ENCODE measurements at places on chromosomes 1 and 21. TPM values are rescaled to one million over a fixed set of nuclear protein-coding genes. Genes with fewer than 3 reads are reported as not detected.

GRCh38 chr1:31624731-31625514 is 7.4 kb downstream of the HCRTR1 start:
- DNase-seq, result no peak
- no peaks in the 10 kb centered on the region for H3K4me1 ChIP-seq
- H3K4me3 ChIP-seq, result no peak overlapping the region
- H3K27me3 ChIP-seq, result no peaks in the 10 kb centered on the region
- no peak overlapping the region for H3K27ac ChIP-seq

GRCh38 chr21:29295066-29295650 is 3.6 kb upstream of the BACH1 start:
- H3K36me3 ChIP-seq, result no peaks in the 10 kb centered on the region

DNA sequence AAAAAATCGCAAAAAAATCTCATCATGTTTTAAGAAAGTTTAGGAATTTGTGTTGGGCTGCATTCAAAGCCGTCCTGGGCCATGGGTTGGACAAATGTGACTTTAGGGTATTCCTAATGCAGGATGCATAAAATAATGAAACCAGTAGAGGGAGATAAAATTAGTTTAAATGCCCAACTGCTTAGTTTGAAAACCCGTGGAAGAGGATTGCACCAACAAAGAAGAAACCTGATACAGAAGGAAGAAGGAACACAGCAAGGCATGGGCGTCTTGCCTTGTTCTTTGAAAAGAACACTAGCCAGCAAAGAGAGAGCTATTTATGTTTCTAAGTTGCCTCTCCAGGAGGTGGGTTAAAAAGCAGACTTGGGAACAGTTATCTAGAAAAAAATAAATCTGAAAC is 37.9 kb downstream of the WDR3 start:
- peaks cover 13% of the 10 kb centered on the region for H3K36me3 ChIP-seq
- no peaks in the 10 kb centered on the region for H3K27me3 ChIP-seq
- H3K4me1 ChIP-seq, result no peaks in the 10 kb centered on the region
- no peak for DNase-seq
- no peak overlapping the region for H3K4me3 ChIP-seq
- H3K27ac ChIP-seq, result no peak overlapping the region

- DNase-seq, result no peak
- no peaks in the 10 kb centered on the region for H3K36me3 ChIP-seq
- H3K27ac ChIP-seq, result no peak overlapping the region
- H3K27me3 ChIP-seq, result no peaks in the 10 kb centered on the region
- no peaks in the 10 kb centered on the region for H3K4me1 ChIP-seq
Measured at GRCh38 chr1:112242470-112242869, 153.5 kb upstream of the CTTNBP2NL start.

GRCh38 chr1:119631433-119632102 is 16.5 kb downstream of the ZNF697 start:
- H3K36me3 ChIP-seq, result no peaks in the 10 kb centered on the region
- H3K27ac ChIP-seq, result peak overlapping the region; percentile 45
- DNase-seq, result peak; percentile 95

DNA sequence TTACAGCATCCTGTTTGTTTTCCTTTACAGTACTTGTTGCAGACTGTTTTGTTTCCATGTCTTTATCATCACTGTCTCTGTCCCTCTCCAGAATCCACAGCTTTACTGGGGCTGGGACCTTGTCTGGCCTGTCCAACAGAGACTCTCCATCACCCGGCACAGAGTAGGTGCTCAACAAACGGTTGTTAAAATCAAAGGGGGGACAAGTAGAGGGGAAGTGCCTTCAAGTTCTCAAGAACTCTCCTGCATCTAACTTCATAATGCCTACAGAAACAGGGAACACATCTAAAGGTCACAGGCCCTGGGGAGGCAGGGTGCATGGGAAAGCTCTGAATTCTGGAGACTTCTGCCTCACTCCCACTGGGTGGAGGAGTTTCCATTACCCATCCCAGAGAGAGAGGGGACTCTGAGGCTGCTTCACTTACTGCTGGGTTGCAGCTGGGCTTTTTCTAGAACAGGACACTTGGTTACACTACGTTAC is 2.3 kb upstream of the ECE1 start:
- no peak for DNase-seq
- no peaks in the 10 kb centered on the region for H3K36me3 ChIP-seq
- no peak overlapping the region for H3K27ac ChIP-seq
- no peaks in the 10 kb centered on the region for H3K4me1 ChIP-seq

GRCh38 chr1:15258833-15259621 is 12.0 kb downstream of the FHAD1 start:
- H3K27me3 ChIP-seq, result no peaks in the 10 kb centered on the region
- no peak for DNase-seq
- H3K27ac ChIP-seq, result peak overlapping the region; percentile 60
- no peaks in the 10 kb centered on the region for H3K4me1 ChIP-seq
- H3K4me3 ChIP-seq, result no peak overlapping the region

GRCh38 chr1:109803901-109804331 is 40.2 kb upstream of the EPS8L3 start:
- H3K27me3 ChIP-seq, result no peaks in the 10 kb centered on the region
- DNase-seq, result no peak
- H3K36me3 ChIP-seq, result no peaks in the 10 kb centered on the region
- no peak overlapping the region for H3K27ac ChIP-seq

DNA sequence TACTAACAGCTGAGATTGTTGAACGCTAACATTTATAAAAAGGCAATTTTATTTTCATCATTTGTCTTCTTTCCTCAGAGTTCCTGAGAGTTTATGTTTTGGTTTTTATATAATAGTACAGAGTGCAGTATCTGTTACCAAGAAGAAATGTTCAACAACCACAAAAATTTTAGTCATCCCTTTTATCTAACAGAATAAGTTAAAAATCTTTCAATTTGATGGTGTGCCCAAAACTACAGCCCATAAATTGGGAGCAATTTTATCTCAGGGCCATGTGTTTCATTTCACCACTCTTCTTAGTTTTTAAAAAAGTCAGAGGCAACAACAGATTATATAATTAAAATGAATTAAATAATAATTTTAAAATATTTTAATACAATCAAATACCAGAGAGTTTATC is 37.1 kb downstream of the NEXN start:
- H3K27me3 ChIP-seq, result no peaks in the 10 kb centered on the region
- no peak for DNase-seq
- H3K4me3 ChIP-seq, result no peak overlapping the region
- H3K36me3 ChIP-seq, result no peaks in the 10 kb centered on the region
- H3K4me1 ChIP-seq, result no peaks in the 10 kb centered on the region
- no peak overlapping the region for H3K27ac ChIP-seq

- peaks cover 2% of the 10 kb centered on the region for H3K4me1 ChIP-seq
- no peaks in the 10 kb centered on the region for H3K27me3 ChIP-seq
- peaks cover 18% of the 10 kb centered on the region for H3K36me3 ChIP-seq
Measured at GRCh38 chr1:168050307-168050706, 86.4 kb downstream of the GPR161 start.

DNA sequence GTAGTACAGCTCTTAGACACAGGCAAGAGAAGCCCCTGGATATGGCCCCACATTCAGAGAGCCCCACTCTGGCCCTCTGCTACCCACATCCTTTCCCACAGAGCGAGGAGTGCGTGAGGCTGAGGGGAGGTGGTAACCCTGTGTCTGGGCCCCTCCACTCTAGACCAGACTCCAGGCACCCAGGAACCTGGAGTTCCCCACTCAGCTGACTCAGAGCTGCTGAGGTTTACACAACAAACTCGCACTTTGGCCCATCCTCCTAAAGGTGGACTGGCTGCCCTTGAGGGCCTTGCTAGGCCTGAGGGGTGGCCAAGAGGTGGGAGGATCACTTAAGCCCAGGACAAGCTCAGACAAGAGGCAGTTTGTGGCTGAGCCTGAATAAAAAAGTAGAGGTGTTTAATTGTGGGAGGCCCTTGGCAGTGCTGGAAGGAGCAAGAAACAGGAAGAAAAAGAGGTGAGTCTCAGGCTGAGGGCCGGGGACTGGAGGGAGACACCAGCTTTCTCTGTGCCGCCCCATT is 10.7 kb downstream of the MR1 start:
- DNase-seq, result peak; percentile 80
- no peaks in the 10 kb centered on the region for H3K36me3 ChIP-seq
- H3K27me3 ChIP-seq, result no peaks in the 10 kb centered on the region
- H3K4me3 ChIP-seq, result no peak overlapping the region

DNA sequence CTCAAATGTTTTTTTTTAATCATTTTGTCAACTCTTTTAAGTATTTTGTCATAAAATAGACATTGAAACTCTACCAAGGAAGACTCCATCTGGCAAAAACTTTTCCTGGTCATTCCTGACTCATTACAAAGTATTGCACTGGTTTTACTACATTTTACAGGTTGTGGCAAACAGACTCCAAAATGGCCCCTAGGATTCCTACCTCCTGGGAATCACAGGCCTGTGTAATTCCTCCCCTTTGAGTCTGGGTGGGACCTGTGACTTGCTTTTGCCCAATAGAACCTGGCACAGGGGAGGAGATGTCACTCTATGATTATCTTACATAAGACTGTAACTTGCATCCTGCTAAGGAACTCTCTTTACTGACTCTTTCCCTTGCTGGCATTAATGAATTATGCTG is 123.6 kb upstream of the KCNJ6 start:
- H3K27ac ChIP-seq, result no peak overlapping the region
- H3K36me3 ChIP-seq, result no peaks in the 10 kb centered on the region
- no peaks in the 10 kb centered on the region for H3K27me3 ChIP-seq
- DNase-seq, result no peak

GRCh38 chr1:178933709-178934490 is 63.0 kb upstream of the ANGPTL1 start:
- no peak overlapping the region for H3K27ac ChIP-seq
- H3K36me3 ChIP-seq, result no peaks in the 10 kb centered on the region
- H3K4me3 ChIP-seq, result no peak overlapping the region
- no peaks in the 10 kb centered on the region for H3K4me1 ChIP-seq
- DNase-seq, result no peak

DNA sequence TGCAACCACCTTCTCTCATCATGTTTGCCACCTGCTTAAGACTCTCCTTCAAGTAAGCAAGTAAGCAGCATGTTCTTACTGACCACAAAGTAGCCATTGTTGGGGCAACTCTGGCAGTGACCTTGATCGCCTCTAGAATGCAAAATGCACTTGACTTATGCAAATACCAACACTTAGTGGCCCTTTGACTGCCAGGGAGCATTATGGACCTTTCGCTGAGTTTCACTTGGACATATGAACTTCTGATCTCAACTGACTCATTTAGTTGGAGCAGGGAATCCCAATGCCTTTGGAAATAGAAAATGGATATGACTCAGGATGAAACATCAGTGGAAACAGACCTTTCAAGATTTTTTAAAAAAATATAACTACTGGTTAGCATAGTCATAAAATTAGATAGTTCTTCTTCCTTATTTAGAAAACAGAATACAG is 6.1 kb upstream of the PLA2G5 start:
- H3K4me3 ChIP-seq, result no peak overlapping the region
- no peak for DNase-seq

GRCh38 chr1:110872366-110872744 is 593 bp upstream of the CD53 start:
- H3K36me3 ChIP-seq, result no peaks in the 10 kb centered on the region
- H3K27ac ChIP-seq, result no peak overlapping the region
- no peaks in the 10 kb centered on the region for H3K27me3 ChIP-seq
- H3K4me1 ChIP-seq, result no peaks in the 10 kb centered on the region

DNA sequence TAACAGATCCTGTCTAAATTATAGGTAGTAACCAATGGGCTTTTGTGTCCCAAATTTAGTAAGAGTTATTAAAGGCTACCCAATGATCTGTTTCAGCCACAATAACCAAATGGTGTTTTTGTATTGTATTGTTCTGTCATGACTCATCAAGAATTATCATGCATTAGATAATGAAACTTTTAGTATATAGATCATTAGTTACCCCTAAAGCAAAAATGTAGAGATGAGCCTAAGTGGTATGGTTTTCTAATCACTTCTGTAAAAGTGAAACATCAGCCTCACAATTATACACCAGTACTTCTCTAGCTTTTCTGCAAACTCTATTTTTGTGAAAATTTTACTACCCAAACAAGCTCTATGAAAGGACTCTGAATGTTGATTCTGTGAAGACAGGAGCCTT is 71.4 kb downstream of the LRRC7 start:
- no peak overlapping the region for H3K4me3 ChIP-seq
- H3K36me3 ChIP-seq, result no peaks in the 10 kb centered on the region
- H3K27me3 ChIP-seq, result no peaks in the 10 kb centered on the region

DNA sequence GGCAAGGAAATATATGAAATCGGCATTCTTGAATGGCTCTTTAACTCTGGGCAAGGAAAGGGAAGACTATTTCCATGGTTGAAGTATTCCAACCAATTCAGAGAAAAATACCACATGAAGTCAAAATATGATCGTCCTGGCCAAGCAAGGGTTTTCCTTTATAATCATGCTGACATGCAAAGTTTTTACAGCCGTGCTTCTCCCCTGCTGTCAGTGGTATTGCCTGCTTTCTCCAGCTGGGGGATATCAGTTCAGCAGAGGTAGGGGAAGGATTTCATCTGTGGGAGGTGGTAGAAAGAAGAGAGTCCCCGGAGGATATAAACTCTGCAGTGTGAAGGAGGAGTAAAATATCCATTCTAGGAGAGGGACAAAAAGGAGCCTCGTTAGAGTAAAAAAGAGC is 322.8 kb downstream of the PAPPA2 start:
- no peaks in the 10 kb centered on the region for H3K27me3 ChIP-seq
- H3K27ac ChIP-seq, result no peak overlapping the region
- H3K4me1 ChIP-seq, result no peaks in the 10 kb centered on the region
- no peak overlapping the region for H3K4me3 ChIP-seq
- H3K36me3 ChIP-seq, result no peaks in the 10 kb centered on the region

GRCh38 chr1:46302641-46303037 is 777 bp downstream of the LRRC41 start:
- no peaks in the 10 kb centered on the region for H3K27me3 ChIP-seq
- peak; percentile 59 for DNase-seq
- H3K36me3 ChIP-seq, result no peaks in the 10 kb centered on the region
- peak overlapping the region; percentile 97 for H3K27ac ChIP-seq
- peak overlapping the region; percentile 96 for H3K4me3 ChIP-seq
- no peaks in the 10 kb centered on the region for H3K4me1 ChIP-seq

GRCh38 chr1:78691995-78692747 is 42.5 kb downstream of the IFI44 start:
- H3K27me3 ChIP-seq, result no peaks in the 10 kb centered on the region
- peaks cover 5% of the 10 kb centered on the region for H3K4me1 ChIP-seq
- H3K36me3 ChIP-seq, result no peaks in the 10 kb centered on the region
- no peak for DNase-seq

DNA sequence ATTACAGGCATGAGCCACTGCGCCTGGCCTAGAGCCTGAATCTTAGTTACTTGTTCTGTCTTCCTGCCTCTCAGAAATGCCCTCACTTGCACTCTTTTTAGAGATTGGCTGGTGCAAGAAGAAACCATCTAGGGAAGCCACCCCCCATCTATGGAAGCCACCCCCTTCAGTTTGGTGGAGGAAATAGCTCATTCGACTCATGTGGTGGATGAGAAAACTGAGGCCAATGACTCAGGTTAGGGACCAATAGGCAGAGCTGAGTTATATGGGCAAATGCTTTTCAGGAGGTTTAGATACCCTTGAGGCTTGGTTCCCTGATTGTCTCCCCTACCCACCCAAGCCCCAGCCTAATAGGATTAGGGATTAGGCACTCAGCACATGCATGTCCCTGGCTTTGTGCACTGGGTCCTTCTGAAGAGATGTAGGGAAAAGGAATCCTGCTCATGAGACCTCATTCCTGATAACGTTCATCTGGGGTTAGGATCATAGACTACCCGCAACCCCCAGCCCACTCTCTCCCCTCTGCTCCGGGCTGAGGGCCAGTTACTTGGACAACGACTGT is 77.1 kb downstream of the PAX7 start:
- H3K27me3 ChIP-seq, result no peaks in the 10 kb centered on the region
- no peaks in the 10 kb centered on the region for H3K4me1 ChIP-seq
- no peak overlapping the region for H3K27ac ChIP-seq
- DNase-seq, result no peak

The CDC14A gene
- 1.6 TPM for total RNA-seq

The SEMA4A gene
- 0.62 TPM for total RNA-seq

The SEC16B gene
- 49.9 TPM for total RNA-seq

The TSSK3 gene
- 1.6 TPM for total RNA-seq

The TMEM52 gene
- total RNA-seq, result 5.6 TPM

Measured in right lobe of liver (tissue), 6 donors.